Kidney glomerular epithelial cell (primary cell): ENCODE measurements at places on chromosomes 5 and 9.

GRCh38 chr5:158805195-158805594 is 294.5 kb downstream of the EBF1 start:
- no peak for DNase-seq

- no peak for DNase-seq
Observed at GRCh38 chr5:2167671-2168070, 284.9 kb upstream of the IRX4 start.

DNA sequence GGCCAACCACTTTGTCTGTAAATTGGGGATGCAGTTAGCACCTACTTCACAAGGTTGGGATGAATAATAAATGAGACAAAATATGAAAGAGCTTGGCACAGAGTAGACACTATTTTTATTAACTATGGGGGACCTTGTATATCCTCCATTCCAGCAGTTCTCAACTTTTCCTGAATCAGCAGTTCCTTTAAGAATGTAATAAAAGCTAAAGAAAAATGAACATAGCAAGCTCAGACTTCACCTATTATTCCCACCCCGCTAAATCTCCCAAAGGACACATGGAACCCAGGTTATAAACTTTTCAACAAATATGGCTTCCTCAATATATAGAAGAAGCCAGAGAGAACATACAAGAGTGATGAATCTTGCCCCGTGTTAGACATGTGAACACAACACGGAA is 32.0 kb upstream of the TTC1 start:
- no peak for DNase-seq

DNA sequence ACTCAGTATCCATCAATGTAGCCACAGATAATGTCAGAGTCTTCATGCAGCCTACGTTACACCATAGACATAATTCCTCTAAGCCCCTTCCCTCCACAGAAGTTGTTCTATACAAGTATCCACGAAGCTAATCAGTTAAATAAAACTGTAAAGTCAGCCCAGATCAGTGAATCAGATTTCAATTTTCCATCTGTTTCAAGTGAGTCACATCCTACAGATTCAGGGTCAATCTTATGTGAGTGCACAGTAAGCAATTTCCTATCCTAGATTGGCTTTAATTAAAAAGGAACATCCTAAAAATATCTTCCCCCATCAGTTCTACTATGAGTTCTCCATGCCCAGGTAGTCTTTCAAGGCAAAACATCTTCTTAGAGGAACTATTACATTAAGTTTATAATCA is 402.5 kb downstream of the EFNA5 start:
- DNase-seq, result no peak

DNA sequence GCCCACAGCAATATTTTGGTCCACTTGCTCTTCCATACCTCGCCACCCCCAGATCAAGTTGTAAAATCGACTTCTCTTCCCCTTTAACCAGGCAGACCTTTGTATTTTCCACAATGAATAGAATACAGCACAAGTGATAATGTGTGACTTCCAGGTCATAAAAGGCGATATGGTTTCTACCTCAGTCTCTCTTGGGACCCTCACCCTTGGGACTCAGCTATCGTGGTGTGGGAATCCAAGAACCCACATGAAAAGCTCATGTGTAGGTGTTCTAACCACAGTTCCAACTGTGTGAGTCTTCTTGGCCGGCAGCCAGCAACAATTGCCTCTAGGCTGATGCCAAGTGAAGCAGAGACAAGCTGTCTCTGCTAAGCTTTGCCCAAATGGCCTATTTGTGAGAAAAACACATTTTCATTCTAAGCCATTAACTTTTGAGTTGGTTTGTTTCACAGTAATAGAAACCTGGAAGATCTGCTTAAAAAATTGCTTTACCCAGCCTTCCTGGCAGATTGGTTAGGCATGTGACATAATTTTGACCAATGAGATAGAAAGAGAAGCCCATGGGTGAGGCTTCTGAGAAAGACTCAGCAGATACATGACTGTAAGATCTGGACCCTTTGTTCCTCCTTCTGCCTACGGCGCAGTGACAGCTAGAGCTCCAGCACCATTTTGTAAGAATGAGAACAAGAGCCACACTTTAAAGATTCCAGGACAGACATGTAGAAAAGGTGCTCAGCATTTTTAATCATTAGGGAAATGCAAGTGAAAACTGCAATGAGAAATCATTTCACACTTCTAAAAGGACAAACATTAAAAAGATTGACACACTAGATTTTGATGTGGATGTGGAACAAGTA is 18.3 kb upstream of the MLLT3 start:
- DNase-seq, result peak; percentile 78

DNA sequence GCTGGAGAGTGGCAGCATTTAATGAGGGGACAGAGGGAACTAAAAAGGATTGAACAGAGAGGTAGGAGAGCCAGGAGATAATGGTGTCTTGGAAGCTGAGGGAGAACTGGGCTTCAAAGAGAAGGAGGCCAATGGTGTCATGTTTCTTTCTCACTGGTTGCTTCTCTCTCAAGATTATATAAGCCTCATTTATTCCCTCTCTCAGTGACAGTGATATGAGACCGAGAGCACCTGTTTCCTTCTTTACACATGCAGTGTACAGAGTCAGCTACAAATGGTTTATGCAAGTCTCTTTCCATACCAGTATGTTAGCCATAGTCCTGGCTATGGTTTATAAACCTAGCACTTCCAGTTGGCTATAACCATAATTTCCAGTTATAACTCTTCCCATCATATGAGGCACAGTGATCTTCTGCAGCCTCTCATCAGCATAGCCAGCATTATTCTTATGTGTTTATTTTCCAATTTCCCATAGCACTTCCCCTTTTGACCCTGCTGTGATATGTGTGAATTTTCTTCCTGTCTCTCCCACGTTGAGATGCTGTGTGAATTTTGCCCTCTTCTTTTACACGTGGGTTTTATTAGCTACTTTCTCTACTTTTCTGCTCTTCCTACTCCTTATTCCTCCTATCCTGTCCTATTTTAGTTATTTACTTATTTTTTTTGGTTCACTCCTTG is 71.2 kb downstream of the UNC13B start:
- DNase-seq, result no peak

DNA sequence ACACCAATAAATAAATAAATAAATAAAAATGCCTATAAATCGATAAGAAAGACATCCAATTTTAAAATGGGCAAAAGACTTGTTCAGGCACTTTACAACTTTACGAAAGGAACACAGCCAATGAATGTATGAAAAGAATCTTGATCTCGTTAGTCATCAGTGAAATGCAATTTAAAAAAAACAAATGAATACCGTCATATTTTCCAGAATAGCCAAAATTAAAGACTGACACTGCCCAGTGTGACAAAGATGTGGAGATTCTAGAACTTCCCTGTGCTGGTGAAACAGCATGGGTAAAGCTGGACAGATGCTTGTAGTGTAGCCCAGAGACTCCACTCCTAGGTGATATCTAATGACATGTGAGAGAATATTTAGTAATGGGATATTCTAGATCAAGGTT is 127.1 kb downstream of the GOLPH3 start:
- DNase-seq, result no peak

- DNase-seq, result no peak
Observed at GRCh38 chr9:8208465-8208864, 408.9 kb upstream of the DMAC1 start.

DNA sequence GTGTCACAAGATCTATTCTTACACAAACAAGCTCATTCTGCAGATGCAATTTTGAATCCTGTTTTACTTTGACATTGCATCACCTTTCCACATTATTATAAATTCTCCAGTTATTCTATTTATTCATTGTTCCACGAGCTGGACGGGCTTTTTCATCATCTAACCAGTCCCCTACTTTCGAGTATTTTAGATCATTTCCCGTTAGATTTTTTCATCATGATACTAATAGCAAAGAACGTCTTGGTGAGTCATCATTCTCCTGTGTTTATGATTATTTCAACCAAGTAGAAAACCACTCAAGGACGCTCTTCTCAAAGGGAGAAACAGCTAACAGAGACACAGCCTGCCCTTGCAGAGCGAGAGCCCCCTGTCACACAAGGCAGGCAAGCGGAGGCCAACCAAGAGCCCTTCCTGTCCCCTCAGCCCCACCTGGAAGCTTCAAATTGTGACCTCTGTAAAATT is 15.1 kb downstream of the BBLN start:
- DNase-seq, result no peak

DNA sequence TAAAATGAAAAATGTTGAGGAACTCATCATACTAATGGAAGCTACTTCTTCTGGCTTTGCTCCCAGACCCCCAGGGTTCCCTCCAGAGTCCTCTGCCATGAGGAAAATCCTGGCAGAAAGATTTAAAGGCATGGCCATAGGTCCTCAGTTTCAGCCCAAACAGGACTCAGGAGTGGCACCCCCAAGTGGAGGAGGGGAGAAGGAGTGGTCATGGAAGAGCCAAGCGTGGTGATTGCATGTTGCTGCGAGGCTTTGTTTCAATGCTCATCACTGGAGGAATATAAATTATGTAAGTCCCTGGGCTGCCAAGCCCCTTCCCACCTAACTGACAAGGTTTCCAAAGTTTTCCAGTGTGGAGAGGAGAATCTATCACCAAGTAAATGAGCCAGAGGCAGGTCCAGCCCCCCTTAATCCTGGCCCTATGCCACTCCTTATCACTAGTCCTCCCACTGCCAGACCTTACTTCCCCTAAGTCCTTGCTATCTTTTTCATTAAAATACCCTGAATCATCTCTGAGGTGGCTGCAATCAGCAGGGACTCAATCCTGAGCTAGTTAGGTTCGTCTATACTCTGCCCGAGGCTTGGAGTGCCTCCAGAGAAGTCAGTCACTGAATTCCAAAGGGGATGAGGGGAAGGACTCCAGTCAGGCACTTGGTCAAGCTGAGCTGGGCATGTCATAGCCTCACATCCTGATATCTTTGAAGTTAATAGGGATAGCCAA is 70.7 kb upstream of the TAF1L start:
- no peak for DNase-seq

DNA sequence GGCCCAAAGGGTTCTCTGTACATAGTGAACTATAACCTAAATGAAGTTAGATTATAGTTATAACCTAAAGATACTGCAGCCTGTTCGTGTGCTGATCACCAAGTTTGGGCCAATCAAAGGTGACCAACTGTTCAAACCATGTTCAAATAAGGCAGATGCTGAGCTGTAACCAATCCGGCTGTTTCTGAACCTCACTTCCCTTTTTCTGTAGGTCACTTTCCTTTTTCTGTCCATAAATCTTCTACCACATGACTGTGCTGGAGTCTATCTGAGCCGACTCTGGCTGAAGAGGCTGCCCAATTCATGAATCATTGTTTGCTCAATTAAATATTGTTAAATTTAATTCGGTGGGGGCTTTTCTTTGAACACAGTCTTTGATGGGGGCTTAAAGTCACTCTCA is 1920.2 kb downstream of the MAT2B start:
- DNase-seq, result no peak

DNA sequence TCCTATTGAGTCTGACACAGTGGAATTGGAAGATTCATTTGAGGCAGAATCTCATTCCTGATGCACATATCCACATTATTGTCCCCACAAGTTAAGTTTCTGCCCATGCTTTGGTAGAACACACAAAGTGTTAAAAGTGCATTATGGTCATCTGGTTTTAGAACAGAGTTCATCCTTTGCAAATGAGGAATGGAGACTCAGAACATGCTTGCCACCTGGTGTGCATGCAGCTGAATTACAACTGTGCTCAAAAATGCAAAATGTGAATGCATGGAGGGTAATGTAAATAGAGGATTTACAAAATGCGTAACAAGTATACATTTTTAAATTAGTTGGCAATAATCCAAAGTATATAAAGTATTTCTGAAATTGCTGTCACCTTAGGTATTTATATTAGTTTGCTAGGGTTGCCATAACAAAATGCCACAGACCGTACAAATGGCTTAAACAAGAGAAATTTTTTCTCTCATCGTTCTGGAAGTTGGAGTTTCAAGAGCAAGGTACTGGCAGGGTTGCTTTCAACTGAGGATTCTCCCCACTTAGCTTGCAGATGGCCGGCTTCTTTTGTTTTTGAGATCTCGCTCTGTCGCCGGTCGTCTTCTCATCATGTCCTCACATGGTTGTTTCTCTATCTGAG is 671.1 kb downstream of the TAF11L14 start:
- DNase-seq, result peak; percentile 8

DNA sequence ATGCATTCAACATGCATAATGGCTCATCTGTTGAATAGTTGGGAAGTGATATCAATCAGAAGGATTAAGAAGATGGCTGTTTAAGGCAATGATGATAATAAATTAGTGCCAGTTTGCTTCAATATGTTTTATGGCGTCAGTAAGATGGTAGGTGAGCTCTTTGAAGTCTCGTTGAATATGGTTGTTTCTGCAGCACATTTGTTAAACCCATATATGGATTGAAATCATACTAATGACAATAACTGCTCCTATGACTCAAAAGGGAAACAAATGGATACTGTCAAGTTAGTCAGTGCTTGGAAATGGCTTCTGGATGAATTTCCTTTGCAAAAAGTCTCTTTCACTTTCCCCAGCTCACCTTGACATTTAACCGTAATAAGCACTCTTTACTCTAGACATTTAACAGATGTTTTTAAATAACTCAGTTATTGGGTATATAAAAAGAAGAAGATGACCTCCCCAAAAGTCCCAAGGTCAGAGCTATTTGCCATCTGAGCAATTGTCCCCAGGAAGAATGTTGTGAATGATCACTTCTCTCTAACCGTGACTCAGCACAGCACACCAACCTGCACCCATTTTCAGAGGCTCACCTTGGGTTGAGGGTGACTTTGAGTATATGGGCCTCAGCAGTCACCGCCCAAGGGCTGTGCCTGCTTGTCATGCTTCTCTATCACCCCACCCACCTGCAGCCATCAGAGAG is 133.4 kb downstream of the GRIA1 start:
- DNase-seq, result no peak
